ENCODE measurements at places on chromosomes 16 and 17.

- DNase-seq, result no peak
These were observed 116.5 kb downstream of the ADCY9 start for GRCh38 chr16:3999479-4000325.

DNA sequence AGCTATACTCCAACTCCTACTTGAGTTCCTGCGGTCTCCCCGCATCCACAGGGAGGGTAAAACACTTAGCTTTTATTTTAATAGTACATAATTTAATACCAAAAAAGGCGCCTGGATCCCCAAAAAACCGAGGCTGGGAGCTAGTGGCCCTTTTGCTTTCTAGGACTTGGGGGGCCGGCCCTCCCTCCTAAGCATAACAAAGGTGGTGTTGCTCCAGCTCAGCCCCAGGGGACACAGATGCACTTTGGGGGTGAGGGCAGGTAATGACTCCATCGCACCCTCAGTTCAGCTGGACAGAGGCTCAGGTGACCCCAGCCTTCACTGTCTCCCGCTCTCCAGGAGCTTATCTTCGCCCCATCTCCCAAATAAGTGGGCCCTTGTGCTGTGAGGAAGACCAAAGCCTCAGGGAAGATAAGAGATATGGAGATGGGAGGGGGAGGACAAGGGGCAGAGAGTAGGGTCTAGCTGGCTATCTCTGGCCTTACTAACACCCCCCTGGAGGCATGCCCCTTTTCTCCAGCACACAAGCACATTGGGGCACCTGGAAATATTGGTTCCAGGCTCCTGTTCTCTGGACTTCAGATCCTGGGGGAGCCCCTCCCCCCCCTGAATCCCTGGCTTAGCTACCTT, 2.8 kb upstream of the NHERF1 start:
- DNase-seq, result no peak

DNA sequence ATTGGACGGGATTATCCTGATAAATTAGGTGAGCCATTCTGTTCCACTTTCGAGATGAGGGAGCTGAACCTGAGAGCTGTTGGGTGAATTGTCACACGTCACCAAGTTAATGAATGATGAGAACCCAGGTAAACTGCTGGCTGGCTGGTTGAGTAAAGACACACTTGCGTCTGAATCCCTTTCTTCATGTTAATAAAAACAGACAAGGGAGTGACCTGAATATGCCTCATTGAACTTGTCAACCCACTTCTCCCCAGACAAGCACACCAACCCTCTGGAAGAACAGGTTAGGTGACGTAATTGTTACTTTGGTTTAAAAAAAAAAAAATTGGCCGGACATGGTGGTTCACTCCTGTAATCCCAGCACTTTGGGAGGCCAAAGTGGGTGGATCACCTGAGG, 400.9 kb upstream of the CDH5 start:
- DNase-seq, result no peak

GRCh38 chr17:50203086-50203485, 1.7 kb upstream of the COL1A1 start:
- no peak for DNase-seq

GRCh38 chr16:35425270-35425669, 1965.9 kb downstream of the TP53TG3F start:
- DNase-seq, result no peak

DNA sequence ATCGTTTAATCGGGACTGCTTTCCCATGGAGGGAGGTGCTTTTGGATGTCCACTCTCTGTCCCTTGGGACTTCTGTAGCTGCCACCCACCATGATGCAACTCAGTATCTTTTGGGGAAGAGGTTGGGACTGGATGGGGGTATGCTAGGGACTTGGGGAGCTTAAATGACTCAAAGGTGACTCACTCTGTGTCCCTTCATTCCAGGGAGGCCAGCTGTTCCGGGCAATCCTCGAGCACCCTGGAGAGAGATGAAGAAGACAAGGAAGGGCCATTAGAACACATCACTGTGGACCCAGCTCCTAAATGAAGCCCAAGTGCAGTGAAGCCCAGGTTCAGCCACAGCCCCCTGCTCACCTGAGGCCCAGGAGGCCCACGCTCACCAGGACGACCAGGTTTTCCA, 4.6 kb downstream of the COL1A1 start:
- DNase-seq, result no peak

- DNase-seq, result no peak
These were observed 9.0 kb downstream of the EMP2 start for GRCh38 chr16:10571354-10571753.

DNA sequence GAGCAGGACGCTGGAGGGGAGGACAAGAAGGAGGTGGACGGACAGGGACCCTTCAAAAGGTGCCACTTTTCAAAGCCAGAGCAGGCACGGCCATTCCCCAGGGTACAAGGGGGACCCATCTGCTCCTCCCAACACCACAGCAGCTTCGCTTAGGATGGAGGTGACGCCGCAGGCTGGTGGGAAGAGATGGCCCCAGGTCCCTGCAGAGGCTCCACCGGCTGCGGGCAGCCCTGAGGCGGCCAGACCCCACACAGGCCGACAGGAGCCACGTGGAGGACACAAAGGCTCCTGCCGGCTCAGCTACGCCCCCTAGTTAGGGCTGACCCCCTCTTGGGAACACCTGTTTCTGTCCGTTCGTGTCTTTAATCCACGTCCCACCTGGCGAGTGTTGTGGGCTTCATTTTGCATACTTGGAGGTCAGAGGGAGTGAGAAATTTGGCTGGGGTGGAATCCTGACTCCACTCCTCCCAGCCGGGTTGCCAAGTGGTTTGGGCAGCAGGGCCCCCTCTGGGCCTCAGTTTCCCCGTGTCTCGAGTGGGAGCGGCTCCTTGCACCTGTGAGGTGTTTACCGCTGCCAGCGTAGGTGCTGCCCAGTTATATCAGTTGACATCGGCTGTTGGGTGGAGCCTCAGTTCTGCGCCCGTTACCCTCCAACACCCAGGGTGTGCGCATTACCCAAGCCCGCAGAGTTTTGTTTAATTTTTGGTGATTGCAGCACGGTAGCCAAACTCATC, 5.8 kb upstream of the FN3KRP start:
- no peak for DNase-seq

- DNase-seq, result no peak
These were observed 33.3 kb upstream of the RGS9 start for GRCh38 chr17:65103896-65104295.

- no peak for DNase-seq
These were observed 20.5 kb upstream of the JPH3 start for GRCh38 chr16:87581857-87582215.

DNA sequence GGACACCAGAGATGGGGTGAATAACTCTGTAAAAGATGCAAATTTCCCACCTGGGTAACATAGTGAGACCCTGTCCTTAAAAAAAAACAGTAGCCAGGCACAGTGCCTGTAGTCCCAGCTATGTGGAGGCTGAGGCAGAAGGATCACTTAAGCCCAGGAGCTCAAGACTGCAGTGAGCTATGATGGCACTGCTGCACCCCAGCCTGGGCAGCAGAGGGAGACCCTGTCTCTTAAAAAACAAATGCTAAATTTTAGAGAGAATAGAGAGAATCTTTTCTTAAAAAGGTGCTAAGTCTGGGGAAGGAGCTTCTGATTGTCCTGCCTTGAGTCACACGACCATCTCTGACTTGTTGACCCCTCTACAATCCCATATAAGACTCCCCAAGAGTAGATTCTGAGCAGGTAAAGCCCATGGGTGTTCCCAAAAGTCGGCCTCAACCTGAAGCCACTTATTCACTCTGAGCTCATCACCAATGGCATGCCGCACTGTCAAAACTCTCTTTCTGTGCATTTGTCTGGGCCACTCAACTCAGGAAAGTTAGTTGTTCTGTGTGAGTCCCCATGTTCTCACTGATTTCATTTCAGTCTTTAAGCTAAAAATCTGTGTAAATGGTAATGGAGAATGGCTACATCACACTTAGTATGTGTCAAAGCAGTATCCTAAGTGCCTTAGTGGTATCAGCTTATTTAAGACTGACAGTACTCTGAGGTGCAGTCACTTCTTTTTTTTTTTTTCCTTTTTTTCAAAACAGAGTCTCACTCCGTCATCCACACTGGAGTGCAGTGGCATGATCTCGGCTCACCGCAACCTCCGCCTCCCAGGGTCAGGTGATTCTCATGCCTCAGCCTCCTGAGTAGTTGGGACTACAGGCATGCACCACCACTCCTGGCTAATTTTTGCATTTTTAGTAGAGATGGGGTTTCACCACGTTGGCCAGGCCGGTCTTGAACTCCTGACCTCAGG, 41.6 kb downstream of the PRKCB start:
- DNase-seq, result no peak

DNA sequence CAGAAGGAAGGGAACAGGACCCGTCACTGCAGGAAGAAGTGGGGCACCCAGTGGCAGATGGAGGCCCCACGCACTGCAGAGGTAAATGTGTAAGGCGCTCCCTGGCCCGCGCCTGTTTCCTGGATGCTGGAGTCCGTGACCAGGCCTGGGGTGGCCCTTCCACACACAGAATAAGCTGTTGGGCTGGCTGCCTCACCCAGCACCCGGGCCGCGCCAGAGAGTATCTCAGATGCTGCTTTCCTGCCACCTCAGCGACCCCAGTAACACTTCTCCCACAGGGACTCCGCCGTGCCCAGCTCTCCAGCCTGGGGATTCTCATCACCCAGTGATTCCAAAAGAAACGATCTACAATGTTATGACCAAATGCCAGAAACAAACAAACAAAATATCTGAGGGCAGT, 1993.1 kb downstream of the TP53TG3F start:
- no peak for DNase-seq

- no peak for DNase-seq
These were observed 58.7 kb downstream of the TANC2 start for GRCh38 chr17:63024716-63025115.

DNA sequence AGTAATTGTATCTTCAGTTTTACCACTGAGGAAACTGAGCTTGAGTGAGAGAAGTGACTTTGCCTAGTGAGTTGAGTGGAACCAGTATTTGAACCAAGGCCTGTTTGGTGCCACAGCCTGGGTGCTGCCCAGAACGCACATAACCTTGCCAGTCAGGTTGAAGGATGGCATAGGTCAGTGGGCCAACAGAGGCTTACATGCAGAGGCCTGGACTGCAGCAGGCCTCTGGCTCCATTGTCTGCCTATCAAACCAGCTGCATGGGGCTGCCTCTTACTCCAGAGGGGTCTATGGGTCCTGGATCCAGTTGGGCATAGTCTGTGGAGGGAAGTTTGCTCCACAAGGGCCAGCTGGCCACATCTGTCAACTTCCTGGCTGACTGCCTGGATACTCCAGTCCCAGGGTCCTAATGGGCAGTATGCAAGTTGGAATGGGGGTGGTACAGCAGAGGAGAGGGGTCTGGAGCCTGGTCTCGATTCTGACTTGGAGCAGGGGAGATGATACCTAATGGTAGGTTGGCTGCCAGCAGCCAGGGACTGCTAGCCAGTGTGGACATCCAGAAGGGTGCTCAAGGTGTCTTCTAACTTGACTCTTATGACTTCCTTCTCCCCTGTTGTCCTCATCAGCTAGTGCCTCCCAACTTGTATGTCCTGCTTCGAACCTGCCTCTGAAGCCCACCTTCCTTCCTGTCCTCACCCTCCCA, 11.1 kb upstream of the RNF112 start:
- no peak for DNase-seq

- no peak for DNase-seq
These were observed 15.3 kb upstream of the CACNA1H start for GRCh38 chr16:1137604-1138003.

DNA sequence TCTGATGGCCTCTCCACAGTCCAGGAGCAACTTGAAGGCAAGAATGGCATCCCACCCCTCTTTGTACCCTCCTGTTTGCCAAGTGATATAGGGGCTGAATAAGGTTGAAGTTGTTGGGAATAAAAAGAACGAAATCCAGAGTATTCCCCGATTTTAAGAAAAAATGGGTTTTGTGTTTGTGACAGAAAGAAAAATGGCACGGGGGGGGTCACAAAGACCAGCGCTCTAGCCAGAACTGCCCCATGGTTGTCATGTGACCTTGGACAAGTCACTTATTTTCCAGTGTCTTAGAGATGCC, 1.7 kb upstream of the HEXIM1 start:
- DNase-seq, result no peak

DNA sequence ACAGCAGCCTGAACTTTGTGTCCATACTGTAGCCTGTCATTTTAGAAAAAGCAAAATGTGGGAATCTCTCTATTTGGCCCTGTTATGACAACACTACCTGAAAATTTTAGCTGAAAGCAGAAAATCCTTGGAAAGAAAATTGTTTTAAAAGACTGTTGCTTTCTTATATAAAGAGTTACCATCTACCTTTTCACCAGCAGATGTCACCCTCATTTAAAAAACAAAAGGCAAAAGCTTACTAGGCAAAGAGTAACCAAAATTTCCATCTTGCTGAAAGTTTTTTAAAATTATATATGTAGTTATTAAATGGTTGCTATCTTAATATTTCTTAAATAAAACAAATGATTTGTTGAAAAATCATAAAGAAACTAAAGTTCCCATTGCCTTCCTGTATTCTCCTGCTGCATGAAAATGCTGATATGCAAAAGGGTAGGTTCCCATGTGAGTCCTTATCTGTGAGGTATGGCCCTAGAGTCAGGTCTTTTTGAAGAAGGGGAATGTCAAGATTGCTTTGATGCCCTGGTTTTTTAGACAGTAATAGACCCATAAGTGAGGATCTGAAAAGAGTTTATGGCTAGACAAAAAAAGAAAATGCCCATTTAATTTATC, 61.0 kb downstream of the TNRC6C start:
- no peak for DNase-seq

- no peak for DNase-seq
These were observed 24.1 kb downstream of the PSMD7 start for GRCh38 chr16:74320707-74321106.

- DNase-seq, result no peak
These were observed 187.9 kb downstream of the KCNJ2 start for GRCh38 chr17:70357190-70357589.

DNA sequence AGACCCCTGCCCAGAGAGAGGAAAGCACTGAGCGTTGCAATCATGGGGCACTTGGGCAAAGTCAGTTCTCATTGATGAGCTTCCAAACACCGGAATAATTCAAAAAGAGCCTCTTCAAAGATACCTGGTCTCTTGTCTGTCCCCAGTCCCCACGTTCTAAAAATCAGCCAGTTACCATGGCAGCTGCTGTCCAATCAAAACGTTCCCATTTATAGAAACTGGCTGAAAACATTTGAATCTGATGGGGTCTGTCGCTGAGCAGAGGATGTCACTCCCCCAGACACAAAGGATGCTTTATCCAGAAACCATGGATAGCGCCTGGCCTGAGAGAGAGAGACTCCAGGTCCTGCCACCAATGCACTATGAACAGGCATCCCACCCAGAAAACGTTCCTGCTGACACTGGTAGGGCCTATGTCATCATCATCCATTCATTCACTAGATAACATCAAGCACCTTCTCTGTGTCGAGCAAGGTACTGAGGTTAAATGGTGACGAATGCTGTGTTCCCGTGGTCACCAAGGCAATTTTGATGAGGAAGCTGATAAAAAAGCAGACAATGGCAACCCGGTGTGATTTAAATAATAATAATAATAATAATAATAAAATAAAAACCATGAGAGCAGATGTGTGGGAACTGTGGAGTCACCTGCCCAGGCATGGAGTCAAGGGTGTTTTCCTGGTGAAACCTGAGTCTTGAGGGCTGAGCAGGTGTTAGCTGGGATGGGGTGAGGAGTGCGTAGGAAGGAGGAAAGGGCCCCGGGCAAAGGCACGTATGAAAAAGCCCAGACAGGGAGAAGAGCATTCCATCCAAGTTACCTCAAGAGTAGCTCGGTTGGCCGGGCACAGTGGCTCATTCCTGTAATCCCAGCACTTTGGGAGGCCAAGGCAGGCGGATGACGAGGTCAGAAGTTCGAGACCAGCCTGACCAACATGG, 19.0 kb upstream of the CALB2 start:
- no peak for DNase-seq

- DNase-seq, result no peak
These were observed 13.0 kb downstream of the UNC45B start for GRCh38 chr17:35160354-35161201.

All from T-helper 2 cell (primary cell).